ENCODE measurements at places on chromosomes 5 and 9.

- DNase-seq: peak; percentile 12
Observed at GRCh38 chr5:98679963-98680362, 93.5 kb upstream of the RGMB start.

GRCh38 chr9:35520364-35520710 lies 30.4 kb downstream of the RUSC2 start:
- peak; percentile 16 for DNase-seq

DNA sequence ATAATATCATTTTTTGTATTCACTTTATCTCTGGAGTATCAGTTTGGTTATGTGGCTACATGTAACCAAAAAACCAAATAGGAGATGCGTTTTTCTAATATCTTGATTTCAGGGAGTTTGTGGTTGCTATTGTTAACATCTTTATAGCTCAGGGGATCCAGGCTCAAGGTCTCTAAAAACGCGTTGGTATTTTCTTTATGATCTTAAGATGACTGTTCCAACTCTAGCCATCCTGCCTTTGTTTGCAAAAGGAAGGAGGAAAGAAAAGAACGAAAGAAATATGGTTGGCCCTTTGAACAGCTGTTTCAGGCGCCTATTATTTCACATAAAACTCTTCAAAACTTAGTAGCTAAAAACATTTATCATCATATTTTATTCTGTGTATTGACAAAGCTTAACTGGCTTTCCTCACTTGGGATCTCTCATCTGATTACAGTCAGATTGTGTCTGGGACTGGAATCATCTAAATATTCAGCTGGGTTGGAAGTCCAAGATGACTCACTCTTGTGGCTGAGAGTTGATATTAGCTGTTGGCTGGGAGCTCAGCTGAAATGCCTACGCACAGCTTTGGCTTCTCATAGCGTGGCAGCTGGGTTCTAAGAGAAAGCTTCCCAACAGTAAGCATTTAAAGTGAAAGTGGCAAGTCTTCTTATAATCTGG lies 60.1 kb downstream of the FAM174A start:
- DNase-seq: peak; percentile 97

DNA sequence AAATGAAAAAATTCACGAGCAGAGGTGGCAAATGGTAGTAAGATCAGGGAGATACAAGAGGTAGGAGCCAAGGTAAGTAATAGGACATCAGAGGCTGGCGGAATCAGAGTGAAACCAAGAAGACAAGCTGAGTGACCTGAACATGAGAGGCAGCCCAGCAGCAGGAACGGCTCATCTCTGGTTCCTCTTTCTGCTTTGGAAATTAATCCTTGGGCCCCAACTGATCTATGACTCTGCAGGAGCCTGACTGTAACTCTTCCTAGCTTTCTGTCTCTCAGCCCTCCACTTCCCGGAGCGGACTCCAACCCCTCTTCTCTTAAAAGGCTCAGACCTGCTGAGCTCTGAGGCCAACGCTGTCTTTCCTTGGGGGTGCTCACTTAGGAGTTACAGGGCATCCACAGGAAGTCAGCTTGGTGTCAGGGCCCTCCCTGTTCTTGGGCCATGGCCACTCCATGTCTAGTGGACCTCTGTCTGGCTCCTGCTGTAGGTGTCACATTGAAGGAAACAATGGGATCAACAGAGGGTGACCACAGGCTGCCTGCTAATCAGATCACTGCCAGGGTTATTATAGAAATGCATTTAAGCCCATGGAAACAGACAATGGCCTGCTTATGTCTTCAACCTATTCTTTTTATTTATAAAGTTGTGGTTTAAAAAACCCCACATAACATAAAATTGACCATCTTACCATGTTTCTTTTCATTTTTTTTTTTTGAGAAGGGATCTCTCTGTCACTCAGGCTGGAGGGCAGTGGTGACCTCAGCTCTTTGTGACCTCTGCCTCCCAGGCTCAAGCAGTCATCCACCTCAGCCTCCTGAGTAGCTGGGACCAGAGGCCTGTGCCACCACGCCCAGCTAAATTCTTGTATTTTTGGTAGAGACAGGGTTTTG lies 22.5 kb upstream of the SHB start:
- DNase-seq: no peak

DNA sequence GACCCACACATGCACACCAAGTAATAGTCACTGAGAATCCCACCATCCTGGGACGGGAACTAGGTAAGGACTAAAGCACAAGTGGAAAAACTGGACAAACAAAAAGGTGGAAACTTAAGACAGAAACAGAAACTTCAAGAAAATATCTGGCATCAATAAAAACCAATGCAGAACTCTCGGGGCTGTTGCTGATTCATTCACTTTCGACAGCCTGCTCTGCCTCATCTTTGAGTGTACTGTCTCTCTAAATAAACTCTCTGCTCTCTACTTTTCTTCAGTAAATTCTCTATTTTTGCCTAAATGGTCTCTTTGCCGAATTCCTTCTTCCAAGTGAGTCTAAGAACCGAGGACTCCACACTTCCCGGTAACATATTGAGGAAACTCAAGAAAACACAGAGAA lies 116.9 kb downstream of the CDH9 start:
- no peak for DNase-seq

GRCh38 chr5:143495821-143496275 lies 92.4 kb upstream of the NR3C1 start:
- DNase-seq: peak; percentile 90

- no peak for DNase-seq
Observed at GRCh38 chr5:40524677-40525076, 155.0 kb upstream of the PTGER4 start.

- peak; percentile 93 for DNase-seq
Observed at GRCh38 chr9:113624721-113625120, 161.2 kb downstream of the RGS3 start.

DNA sequence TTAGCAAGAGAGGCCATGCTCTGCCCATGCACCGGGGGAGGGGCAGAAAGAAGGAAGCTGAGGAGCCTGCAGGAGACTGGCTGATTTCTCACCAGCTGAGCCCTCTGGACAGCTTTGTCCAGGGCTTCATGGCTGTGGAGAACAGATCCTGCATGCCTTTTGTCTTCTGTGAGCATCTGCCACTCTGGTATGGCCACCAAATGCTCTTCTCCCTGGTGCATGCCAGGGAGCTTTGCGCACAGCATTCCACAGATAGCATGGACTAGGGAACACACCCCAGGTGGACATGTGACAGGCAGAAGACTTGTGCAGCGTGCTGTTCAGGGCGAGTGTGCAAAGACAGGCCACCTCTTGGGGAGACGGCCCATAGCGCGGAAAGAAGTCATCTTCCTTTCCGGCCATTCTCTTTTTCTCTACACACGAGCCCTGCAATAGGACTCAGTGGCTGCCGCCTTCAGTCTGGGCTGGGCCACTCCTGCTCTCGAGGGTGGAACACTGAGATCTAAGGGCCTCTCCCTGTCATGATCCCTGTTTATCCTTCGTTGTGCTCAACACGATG lies 56.7 kb downstream of the GADD45G start:
- DNase-seq: no peak

All from GM23248 (cell line).